ENCODE measurements at places on chromosomes 7 and 10. TPM values are rescaled to one million over a fixed set of nuclear protein-coding genes. Genes with fewer than 3 reads are reported as not detected.

GRCh38 chr10:31605861-31606525, 287.0 kb downstream of the ZEB1 start:
- DNase-seq, result no peak

GRCh38 chr7:117645481-117646165, 165.8 kb downstream of the CFTR start:
- DNase-seq, result no peak

MORN4 gene
- total RNA-seq, result 17.9 TPM

GRCh38 chr10:118405928-118406327, 63.8 kb upstream of the FAM204A start:
- DNase-seq, result no peak

DNA sequence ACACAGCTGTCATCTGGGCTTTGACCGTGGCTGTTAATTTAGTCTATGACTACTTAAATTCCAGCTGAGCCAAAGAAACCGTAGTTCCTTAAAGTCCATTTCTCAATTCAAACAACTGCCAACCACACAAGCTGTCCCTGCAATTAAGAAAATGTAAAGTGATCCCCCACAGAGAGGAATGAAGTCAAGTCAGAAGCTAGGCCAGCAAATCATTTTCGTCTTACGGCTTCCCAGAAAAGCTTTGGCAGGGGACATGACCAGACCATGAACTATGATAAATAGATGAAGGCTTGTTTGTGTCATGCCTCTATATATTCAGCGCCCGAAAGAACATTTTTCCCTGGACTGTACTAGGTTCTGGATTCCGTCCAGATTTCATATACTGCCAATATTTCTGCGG, 54.6 kb downstream of the HACD1 start:
- no peak for DNase-seq

GRCh38 chr7:100049441-100050291, at the start of gene ZSCAN21:
ZSCAN21 (plus strand) TSS chr7:100049774; CDS start chr7:100057007, 7,233 bp downstream.
- DNase-seq, result peak; percentile 69

- DNase-seq, result no peak
These were observed 90.0 kb downstream of the TFEC start for GRCh38 chr7:115940460-115941060.

- no peak for DNase-seq
These were observed 462.4 kb upstream of the SORCS1 start for GRCh38 chr10:107626862-107627261.

DNA sequence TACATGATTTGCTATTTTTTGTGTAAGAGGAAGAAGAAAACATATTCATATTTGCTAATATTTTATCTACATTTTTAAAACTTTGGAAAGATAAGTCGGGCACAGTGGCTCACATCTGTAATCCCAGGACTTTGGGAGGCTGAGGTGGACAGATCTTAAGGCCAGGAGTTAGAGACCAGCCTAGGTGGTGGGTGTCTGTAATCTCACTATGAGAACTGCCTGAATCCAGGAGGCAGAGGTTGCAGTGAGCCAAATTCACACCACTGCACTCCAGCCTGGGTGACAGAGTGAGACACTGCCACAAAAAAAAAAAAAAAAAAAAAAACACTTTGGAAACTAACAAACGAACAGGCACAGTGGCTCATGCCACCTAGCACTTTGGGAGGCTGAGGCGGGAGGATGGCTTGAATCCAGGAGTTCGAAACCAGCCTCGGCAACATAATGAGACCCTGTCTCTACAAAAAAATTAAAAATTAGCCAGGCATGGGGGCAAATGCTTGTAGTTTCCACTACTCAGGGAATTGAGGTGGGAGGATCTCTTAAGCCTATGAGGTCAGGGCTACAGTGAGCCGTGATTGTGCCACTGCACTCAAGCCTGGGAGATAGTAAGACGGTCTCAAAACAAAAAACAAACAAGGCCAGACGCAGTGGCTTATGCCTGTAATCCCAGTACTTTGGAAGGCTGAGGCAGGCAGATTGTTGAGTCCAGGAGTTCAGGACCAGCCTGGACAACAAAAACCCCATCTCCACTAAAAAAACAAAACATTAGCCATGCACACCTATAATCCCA, 25.6 kb downstream of the HERC4 start:
- no peak for DNase-seq

PLCE1 gene
- 39.7 TPM for total RNA-seq

DNA sequence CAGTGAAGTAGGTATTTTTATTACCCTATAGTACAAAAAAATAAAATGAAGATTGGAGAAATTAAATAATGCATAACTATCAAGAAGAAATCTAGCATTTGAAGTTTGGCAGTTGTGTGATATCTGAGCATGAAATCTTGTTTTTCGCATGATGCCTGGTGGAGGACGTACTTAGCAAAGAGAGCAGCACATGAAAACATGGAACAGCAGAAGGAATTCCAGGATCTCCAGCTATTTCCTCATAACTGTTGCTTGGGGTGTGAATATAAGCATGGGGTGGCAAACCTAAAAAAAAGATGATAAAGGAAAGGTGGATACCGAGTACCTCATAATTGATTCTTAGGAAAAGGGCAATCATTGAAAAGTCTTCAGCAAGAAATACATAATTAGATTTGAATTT, 174.3 kb upstream of the FAM3C start:
- no peak for DNase-seq

DNA sequence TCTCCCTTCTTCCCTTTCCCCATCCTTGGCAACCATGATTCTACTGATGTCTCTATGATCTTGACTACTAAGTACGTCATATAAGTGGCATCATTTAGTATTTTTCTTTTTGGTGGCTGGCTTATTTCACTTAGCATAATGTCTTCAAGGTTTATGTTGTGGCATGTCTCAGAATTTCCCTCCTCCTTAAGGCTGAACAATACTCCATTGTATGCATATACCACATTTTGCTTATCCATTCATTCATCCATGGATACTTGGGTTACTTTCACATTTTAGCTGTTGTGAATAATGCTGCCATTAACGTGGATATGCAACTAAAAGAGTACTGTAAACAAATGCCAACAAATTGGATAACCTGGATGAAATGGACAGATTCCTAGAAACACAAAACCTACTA, 60.8 kb downstream of the BMPR1A start:
- no peak for DNase-seq

DNA sequence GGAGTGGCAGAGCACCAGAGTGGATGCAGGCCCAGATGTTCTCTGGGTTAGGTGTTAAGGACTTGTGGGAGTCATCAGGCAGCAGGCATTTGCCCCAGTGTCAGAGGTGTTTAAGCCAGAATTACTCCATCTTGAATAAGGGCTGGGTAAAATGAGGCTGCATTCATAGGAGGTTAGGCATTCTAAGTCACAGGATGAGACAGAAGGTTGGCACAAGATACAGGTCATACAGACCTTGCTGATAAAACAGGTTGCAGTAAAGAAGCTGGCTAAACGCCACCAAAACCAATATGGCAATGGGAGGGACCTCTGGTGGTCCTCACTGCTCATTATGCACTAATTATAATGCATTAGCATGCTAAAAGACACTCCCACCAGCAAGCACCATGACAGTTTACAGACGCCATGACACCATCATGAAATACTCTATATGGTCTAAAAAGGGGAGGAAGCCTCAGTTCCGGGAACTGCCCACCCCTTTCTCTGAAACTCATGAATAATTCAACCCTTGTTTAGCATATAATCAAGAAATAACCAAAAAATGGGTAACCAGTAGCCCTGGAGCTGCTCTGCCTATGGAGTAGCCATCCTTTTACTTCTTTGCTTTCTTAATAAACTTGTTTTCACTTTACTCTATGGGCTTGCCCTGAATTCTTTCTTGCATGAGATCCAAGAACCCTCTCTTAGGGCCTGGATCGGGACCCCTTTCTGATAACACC, 882 bp upstream of the LRRC61 start:
- no peak for DNase-seq

PPP1R17 gene
- total RNA-seq, result not detected

DNA sequence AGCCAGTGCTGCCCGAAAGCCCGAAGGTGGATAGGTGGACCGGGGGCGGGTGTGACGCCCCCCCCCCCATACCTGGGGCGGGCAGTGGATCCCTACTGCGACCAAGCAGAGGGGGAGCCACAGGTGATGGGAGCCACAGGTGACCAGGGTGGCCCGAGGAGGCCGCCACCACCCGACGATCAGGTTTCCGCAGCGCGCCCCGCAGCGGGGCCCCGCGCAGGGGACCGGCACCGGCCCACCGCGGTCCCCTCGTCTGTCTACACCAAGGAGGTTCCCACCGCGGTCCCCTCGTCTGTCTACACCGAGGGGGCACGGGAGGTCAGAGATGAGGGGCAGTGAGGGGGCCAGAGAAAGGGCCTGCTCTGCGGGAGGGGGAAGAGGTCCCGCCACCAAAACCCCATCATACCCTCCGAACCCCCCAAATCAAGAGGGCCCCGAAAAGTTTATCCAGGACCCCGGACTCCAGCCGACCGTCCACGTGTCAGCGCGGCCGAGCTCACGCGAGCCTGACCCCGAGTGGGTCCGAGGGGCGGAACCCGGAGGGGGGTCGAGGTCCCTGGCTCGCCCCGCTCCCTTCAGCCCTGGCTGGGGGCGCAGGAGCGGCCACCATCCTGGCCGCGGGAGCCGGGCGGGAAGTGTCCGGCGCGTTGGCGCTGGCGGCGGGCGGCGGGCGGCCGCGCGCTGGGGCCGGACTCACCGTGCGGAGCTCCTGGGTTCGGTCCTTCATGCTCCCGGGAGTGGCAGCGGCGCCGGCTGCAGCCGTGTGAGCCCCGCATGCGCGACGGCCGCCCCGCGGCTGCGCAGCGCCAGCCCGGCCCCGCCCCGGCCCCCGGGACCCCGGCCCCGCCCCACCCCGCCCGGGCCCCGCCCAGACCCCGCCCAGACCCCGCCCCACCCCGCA, at the start of gene STX1A:
Gene STX1A (minus strand): TSS at position 765 of the 901 bp plus-strand sequence. CDS start 38 bp downstream, at position 727.
- no peak for DNase-seq

- DNase-seq, result no peak
These were observed 97.1 kb upstream of the ARID5B start for GRCh38 chr10:61804414-61804813.

DNA sequence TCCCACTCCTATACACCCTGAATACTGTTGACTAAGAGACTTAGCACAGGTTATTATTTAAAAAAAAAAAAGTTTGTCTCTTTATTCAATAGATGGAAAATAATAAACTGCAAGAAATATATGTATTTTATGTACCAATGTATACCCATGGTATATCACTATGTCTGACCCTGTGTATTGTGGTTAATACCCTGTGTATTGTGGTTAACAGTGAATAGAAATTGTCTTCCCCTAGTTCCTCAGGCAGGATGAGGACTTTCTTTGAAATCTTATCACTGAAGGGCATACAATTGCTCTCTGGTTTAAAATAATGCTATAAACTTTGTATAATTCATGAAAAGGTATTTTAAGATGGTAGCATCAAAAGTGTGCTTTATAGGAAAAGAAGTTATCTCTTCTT, 80.0 kb upstream of the TMEM106B start:
- no peak for DNase-seq

TMEM178B gene
- total RNA-seq, result 0.39 TPM

CHRM2 gene
- not detected for total RNA-seq

GRCh38 chr7:7577888-7578287, 11.2 kb downstream of the MIOS start:
- no peak for DNase-seq

DNA sequence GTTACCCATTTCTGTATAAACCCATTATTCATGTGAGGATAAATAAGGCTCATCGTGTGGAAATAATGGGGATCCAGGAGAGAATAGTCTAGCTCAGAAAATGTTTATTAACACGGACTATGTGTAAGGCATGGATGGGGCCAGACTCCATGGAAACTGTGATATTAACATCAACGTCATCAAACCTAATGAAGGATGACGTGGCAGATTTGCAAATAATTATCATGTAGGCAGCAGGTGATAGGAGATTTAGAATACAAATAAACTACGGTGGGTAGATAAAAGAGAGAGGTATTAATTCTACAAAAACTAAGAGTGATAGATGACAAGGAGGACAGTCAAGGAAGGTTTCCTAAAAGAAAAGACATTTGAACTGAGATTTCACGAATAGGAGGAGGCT, 592.2 kb downstream of the REEP3 start:
- DNase-seq, result no peak

DNA sequence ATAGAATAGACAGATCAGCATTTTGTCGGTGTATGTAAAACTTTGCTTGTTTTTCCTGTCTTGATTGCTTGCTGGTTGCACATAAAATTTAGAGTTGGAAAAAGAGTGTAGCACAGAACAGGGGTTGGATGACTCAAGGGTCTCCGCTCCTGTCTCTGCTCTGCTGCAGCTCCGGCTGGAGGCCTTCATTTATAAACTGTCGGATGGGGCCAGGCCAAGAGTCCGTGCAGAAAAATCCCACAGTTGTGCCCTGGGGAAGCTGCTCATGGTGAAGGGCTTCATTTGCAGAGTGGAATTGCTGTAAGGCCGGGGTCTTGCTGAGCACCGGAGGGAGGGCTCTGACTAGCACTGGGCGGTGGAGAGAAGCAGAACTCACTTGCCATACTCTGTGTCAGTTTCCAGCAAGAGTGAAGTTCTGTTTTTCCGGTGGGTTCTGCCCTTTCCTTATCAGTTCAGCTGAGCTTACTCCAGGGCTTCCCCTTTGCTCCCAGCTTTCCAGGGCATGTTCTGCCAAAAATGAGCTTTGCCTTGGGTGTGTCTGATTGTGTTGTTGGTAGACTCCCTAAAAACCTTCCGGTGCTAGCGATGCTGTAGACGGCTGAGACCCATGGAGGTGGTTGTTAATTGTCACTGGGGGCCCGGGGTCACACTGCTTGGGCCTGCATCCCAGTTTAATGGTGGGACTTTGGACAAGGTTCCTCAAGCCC, 67.2 kb downstream of the CAMK1D start:
- no peak for DNase-seq

- DNase-seq, result no peak
These were observed 5.9 kb downstream of the ADK start for GRCh38 chr10:74156919-74157289.

GRCh38 chr7:101635484-101635883, 6.4 kb upstream of the MYL10 start:
- DNase-seq, result no peak

Measured in Panc1 (cell line).